ENCODE measurements at places on chromosomes 7 and 10.

GRCh38 chr7:82450759-82451158 lies 7.2 kb upstream of the CACNA2D1 start:
- no peak overlapping the region for H3K27ac ChIP-seq
- no peak overlapping the region for H3K4me3 ChIP-seq
- DNase-seq, result no peak
- no peaks in the 10 kb centered on the region for H3K36me3 ChIP-seq

DNA sequence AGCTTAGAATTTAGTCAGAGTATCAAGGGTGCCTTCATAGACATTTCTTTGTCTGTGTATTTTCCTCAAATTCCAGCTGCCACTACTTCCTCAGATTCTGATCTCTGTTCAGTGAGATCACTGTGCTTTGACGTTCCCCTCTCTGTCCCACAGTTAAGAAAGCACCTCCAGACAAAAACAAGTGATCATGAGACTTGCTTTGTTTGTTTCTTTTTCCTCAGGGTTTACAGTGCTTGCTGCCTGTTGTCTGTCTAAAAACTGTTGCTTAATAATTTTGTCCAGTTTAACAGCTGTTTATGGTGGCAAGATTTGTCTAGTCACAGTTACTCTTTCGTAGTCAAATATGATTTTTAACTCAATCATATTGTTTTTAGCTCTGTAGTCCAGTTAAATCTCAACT lies 29.1 kb downstream of the TRUB1 start:
- no peaks in the 10 kb centered on the region for H3K27me3 ChIP-seq
- H3K36me3 ChIP-seq, result no peaks in the 10 kb centered on the region
- DNase-seq, result no peak
- H3K27ac ChIP-seq, result no peak overlapping the region
- no peaks in the 10 kb centered on the region for H3K4me1 ChIP-seq

- no peaks in the 10 kb centered on the region for H3K36me3 ChIP-seq
- H3K4me3 ChIP-seq, result no peak overlapping the region
- peaks cover 14% of the 10 kb centered on the region for H3K4me1 ChIP-seq
- no peak overlapping the region for H3K27ac ChIP-seq
- no peaks in the 10 kb centered on the region for H3K27me3 ChIP-seq
- DNase-seq, result no peak
These were observed 5.0 kb downstream of the PGAM2 start for GRCh38 chr7:44060091-44060947.

GRCh38 chr10:122347170-122347841 lies 27.2 kb upstream of the PLEKHA1 start:
- H3K27ac ChIP-seq, result no peak overlapping the region
- H3K27me3 ChIP-seq, result no peaks in the 10 kb centered on the region
- H3K4me1 ChIP-seq, result no peaks in the 10 kb centered on the region
- no peak for DNase-seq
- H3K36me3 ChIP-seq, result no peaks in the 10 kb centered on the region

- no peak for DNase-seq
- no peaks in the 10 kb centered on the region for H3K36me3 ChIP-seq
- no peak overlapping the region for H3K27ac ChIP-seq
- no peaks in the 10 kb centered on the region for H3K4me1 ChIP-seq
- no peak overlapping the region for H3K4me3 ChIP-seq
These were observed 238.9 kb downstream of the FOXP2 start for GRCh38 chr7:114653364-114654088.

GRCh38 chr10:126090443-126090842 lies 194.1 kb downstream of the FANK1 start:
- H3K27ac ChIP-seq, result no peak overlapping the region
- no peaks in the 10 kb centered on the region for H3K27me3 ChIP-seq
- H3K36me3 ChIP-seq, result no peaks in the 10 kb centered on the region
- DNase-seq, result no peak

DNA sequence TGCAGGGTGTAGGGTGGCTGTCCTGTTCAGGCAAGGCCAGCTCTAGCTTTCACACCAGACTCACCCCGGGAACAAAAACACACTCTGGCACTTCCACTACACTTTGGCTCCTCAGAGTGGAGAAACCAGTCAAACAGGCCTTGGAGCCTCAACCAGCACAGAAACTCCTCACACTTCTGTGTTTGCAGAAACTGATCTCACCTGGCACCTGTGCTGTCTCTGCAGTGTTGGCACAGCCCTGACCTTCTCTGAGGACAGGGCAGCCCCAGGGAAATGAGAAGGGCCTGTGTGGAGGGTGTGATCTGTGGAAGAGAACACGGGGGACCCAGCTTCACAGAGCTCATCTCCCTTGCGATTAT lies 4.1 kb upstream of the CALML5 start:
- no peak overlapping the region for H3K27ac ChIP-seq
- no peaks in the 10 kb centered on the region for H3K36me3 ChIP-seq
- no peak overlapping the region for H3K4me3 ChIP-seq
- H3K27me3 ChIP-seq, result no peaks in the 10 kb centered on the region
- H3K4me1 ChIP-seq, result no peaks in the 10 kb centered on the region

Data from testis (tissue), 5 donors.